ENCODE measurements at places on chromosomes 4 and X. TPM values are rescaled to one million over a fixed set of nuclear protein-coding genes. Genes with fewer than 3 reads are reported as not detected.

Gene NHS
- 0.54 TPM for total RNA-seq

Gene MSX1
- not detected for total RNA-seq

Gene DNAJB14
- 47.1 TPM for total RNA-seq

- no peaks in the 10 kb centered on the region for H3K27me3 ChIP-seq
- no peak for DNase-seq
- no peak overlapping the region for H3K27ac ChIP-seq
- no peaks in the 10 kb centered on the region for H3K36me3 ChIP-seq
- H3K4me1 ChIP-seq, result no peaks in the 10 kb centered on the region
These were observed 54.6 kb upstream of the HHIP start for GRCh38 chr4:144591401-144591800.

GRCh38 chr4:187128976-187129375 is 405.3 kb upstream of the FAT1 start:
- DNase-seq, result no peak
- no peaks in the 10 kb centered on the region for H3K27me3 ChIP-seq
- no peaks in the 10 kb centered on the region for H3K4me1 ChIP-seq
- H3K36me3 ChIP-seq, result no peaks in the 10 kb centered on the region
- no peak overlapping the region for H3K4me3 ChIP-seq

- H3K27ac ChIP-seq, result no peak overlapping the region
- H3K36me3 ChIP-seq, result no peaks in the 10 kb centered on the region
- no peak overlapping the region for H3K4me3 ChIP-seq
- no peak for DNase-seq
- peaks cover 9% of the 10 kb centered on the region for H3K27me3 ChIP-seq
- peaks cover 11% of the 10 kb centered on the region for H3K4me1 ChIP-seq
These were observed 40.9 kb upstream of the GYPA start for GRCh38 chr4:144181391-144181790.

Gene C4orf36
- not detected for total RNA-seq

GRCh38 chrX:132749406-132749805 is 209.0 kb downstream of the HS6ST2 start:
- no peak overlapping the region for H3K4me3 ChIP-seq
- no peak overlapping the region for H3K27ac ChIP-seq
- H3K36me3 ChIP-seq, result no peaks in the 10 kb centered on the region
- no peak for DNase-seq
- peaks cover 2% of the 10 kb centered on the region for H3K27me3 ChIP-seq
- peaks cover 19% of the 10 kb centered on the region for H3K4me1 ChIP-seq

- no peak for DNase-seq
- no peak overlapping the region for H3K27ac ChIP-seq
- H3K27me3 ChIP-seq, result no peaks in the 10 kb centered on the region
- H3K36me3 ChIP-seq, result no peaks in the 10 kb centered on the region
- no peaks in the 10 kb centered on the region for H3K4me1 ChIP-seq
- H3K4me3 ChIP-seq, result no peak overlapping the region
These were observed 30.4 kb downstream of the COX7B2 start for GRCh38 chr4:46878641-46879040.

- H3K36me3 ChIP-seq, result no peaks in the 10 kb centered on the region
- H3K4me3 ChIP-seq, result no peak overlapping the region
- no peak for DNase-seq
- H3K27me3 ChIP-seq, result peaks cover 2% of the 10 kb centered on the region
- no peaks in the 10 kb centered on the region for H3K4me1 ChIP-seq
- H3K27ac ChIP-seq, result no peak overlapping the region
These were observed 21.9 kb upstream of the RP2 start for GRCh38 chrX:46814966-46815365.

Gene OTC
- not detected for total RNA-seq

DNA sequence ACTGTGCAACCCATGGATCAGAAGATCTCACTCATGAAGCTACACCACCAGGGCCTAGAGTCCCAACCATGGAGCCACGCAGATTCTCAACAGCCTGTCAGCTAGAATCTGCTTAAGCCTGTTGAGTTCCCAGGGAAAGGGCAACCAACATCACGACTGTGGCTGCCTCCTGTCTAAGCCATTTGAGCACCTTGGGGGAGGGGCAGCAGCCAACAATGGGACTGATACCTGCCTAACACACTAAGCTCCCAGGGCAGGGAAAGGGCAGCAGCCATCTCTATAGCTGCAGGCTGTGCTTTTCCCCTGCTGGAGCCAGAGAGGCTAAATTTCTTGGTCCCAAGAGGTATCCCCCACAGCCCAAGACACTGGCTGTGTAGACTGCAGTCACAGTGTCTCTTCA is 96.5 kb upstream of the TCEAL2 start:
- H3K36me3 ChIP-seq, result no peaks in the 10 kb centered on the region
- no peak overlapping the region for H3K27ac ChIP-seq
- H3K4me1 ChIP-seq, result no peaks in the 10 kb centered on the region
- no peaks in the 10 kb centered on the region for H3K27me3 ChIP-seq
- no peak overlapping the region for H3K4me3 ChIP-seq
- no peak for DNase-seq

Gene EVC
- 0.69 TPM for total RNA-seq

- no peak overlapping the region for H3K27ac ChIP-seq
- H3K36me3 ChIP-seq, result no peaks in the 10 kb centered on the region
- no peaks in the 10 kb centered on the region for H3K4me1 ChIP-seq
- no peak overlapping the region for H3K4me3 ChIP-seq
These were observed 134.7 kb downstream of the DCLK2 start for GRCh38 chr4:150212927-150213326.

Gene TMEM154
- total RNA-seq, result 38.1 TPM

Gene NUDT10
- total RNA-seq, result 0.15 TPM

GRCh38 chrX:108312011-108312410 is 126.2 kb downstream of the COL4A6 start:
- H3K4me1 ChIP-seq, result no peaks in the 10 kb centered on the region
- H3K4me3 ChIP-seq, result no peak overlapping the region
- H3K27ac ChIP-seq, result no peak overlapping the region

- no peaks in the 10 kb centered on the region for H3K27me3 ChIP-seq
- H3K27ac ChIP-seq, result no peak overlapping the region
- no peak overlapping the region for H3K4me3 ChIP-seq
These were observed 182.5 kb upstream of the ARX start for GRCh38 chrX:25198253-25198652.

GRCh38 chr4:83108101-83108861 is 6.2 kb downstream of the PLAC8 start:
- H3K27me3 ChIP-seq, result no peaks in the 10 kb centered on the region
- H3K27ac ChIP-seq, result peak overlapping the region; percentile 92
- H3K36me3 ChIP-seq, result peaks cover 85% of the 10 kb centered on the region
- peaks cover 60% of the 10 kb centered on the region for H3K4me1 ChIP-seq
- peak; percentile 21 for DNase-seq

GRCh38 chr4:149927514-149927913 is 111.9 kb upstream of the IQCM start:
- H3K27ac ChIP-seq, result no peak overlapping the region
- no peaks in the 10 kb centered on the region for H3K4me1 ChIP-seq
- peaks cover 4% of the 10 kb centered on the region for H3K27me3 ChIP-seq
- no peak overlapping the region for H3K4me3 ChIP-seq
- no peaks in the 10 kb centered on the region for H3K36me3 ChIP-seq

Gene SYP
- total RNA-seq, result 2.5 TPM

DNA sequence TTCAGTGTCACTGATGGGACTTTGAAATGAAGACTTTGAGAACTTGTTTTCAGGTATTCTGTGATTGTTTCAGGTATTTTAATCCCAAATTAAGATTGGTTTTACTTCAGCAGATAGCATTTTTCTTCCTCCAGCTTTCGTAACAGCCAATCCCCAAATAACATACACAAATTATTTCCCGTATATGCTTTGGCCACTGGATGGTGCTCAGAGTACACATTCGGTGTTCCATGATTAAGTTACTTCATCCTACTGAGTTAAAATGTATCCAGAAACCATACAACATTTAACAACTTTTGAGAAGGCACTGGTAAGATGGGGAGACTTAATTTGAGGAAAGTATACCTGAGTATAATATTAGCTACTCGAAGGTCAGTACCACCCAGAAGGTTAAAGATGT is 233.4 kb upstream of the FAM47A start:
- H3K36me3 ChIP-seq, result no peaks in the 10 kb centered on the region
- no peak overlapping the region for H3K4me3 ChIP-seq
- H3K27ac ChIP-seq, result no peak overlapping the region
- H3K27me3 ChIP-seq, result no peaks in the 10 kb centered on the region

Gene TBC1D25
- total RNA-seq, result 20.4 TPM

Gene PLAC8
- 418 TPM for total RNA-seq

DNA sequence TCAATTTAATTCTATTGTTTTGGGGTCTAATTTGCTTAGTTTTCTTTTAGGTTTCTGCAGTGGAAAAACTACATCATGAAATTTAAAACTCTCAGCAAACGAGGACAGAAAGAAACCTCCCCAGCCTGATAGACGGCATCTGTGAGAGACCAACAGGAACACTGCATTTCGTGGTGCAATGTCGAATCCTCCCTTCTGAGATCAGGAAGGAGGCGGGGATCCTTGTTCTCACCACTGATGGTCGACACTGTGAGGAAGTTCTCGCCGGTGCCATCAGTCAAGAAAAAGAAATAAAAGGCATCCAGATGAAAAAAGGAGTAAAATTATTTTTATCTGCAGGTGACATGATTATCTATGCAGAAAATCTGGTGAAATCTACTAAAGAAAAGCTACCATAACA is 16.5 kb downstream of the GAK start:
- H3K4me3 ChIP-seq, result no peak overlapping the region
- H3K27ac ChIP-seq, result no peak overlapping the region

Gene F11
- not detected for total RNA-seq

GRCh38 chrX:131747173-131747572 is 203.3 kb downstream of the OR13H1 start:
- no peak overlapping the region for H3K27ac ChIP-seq
- no peaks in the 10 kb centered on the region for H3K27me3 ChIP-seq
- no peak overlapping the region for H3K4me3 ChIP-seq
- H3K4me1 ChIP-seq, result no peaks in the 10 kb centered on the region
- H3K36me3 ChIP-seq, result peaks cover 24% of the 10 kb centered on the region

DNA sequence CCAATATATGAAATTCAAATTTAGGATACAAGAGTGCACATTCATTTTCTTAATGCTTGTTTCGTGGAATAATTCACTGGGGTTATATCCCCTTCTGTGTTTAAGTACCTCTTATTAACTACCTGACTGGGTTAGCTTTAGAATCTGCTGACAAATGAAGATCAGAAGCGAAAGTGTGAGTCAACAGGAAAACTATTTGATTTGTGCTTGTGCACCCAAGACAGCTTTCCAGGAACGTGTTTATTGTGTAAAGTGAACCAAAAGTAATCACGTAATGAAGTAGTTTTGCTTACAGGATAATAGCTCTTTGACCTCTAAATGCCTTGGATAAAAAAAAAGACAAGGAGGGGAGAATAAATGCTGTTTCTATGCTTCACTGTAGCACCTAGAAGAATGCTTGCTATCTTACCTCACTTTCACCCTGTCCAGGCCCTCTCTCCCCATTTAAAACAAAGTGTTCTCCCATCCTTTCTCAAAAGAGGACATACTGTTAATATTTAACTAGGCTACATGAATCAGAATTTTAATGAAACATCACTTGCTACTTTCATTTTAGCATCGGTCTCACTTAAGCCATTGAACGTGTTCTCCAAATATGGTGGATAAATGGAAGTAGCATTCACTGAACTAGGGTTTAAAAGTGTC is 141.9 kb downstream of the THOC2 start:
- H3K4me3 ChIP-seq, result no peak overlapping the region
- no peak overlapping the region for H3K27ac ChIP-seq
- peaks cover 12% of the 10 kb centered on the region for H3K4me1 ChIP-seq
- H3K36me3 ChIP-seq, result no peaks in the 10 kb centered on the region
- H3K27me3 ChIP-seq, result peaks cover 1% of the 10 kb centered on the region

Gene SLC7A11
- 2.2 TPM for total RNA-seq

DNA sequence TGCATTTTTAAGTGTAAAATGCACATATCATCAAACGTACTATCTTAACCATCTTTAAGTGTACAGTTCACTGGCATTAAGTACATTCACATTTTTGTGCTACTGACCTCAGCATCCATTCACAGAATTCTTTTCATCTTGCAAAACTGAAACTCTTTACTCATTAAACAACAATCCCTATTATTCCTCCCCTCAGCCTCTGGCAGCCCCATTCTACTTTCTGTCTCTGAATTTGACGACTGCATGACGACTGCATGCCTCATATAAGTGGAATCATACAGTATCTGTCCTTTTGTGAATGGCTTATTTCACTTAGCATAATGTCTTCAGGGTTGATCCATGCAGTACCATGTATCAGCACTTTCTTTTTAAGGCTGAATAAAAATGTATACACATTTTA is 38.7 kb downstream of the CNKSR2 start:
- no peak for DNase-seq
- no peak overlapping the region for H3K27ac ChIP-seq
- H3K4me3 ChIP-seq, result no peak overlapping the region
- peaks cover 3% of the 10 kb centered on the region for H3K36me3 ChIP-seq
- no peaks in the 10 kb centered on the region for H3K27me3 ChIP-seq
- H3K4me1 ChIP-seq, result no peaks in the 10 kb centered on the region

DNA sequence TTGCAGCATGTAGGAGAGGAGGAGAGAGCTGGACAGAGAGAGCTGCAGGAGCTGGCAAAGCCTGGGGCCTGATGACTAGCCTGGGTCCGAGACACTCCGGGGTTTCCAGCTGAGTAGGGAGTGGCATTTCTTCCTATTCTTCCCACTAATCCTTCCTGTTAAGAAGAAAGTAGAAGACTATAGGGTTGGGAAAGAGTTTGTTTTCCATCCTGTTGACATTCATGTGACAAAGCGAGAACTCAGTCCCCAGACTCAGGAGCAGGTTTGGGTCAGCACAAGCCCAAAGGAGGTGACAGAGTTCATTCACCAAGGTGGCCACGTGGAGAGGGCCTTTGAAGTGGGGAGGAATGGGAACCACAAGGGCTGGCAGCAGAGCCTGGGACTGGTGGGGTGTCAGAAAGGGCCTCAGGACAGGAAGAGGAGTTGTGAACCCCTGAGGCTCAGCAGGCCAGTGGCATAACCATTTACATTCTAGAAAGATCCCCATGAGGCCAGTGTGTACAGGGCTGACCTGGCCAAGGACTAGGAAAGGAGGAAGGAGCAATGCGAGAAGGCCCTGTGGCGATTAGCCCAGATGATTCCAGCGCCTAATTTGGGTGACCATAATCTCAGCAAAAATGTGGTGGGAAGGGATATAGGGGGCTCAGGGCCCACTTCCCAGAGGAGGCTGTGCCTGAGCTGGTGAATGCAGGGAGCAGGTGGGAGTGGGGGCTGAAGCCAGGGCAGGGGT is 3.3 kb upstream of the HAUS3 start:
- no peak overlapping the region for H3K4me3 ChIP-seq
- H3K27ac ChIP-seq, result peak overlapping the region; percentile 34
- peaks cover 30% of the 10 kb centered on the region for H3K4me1 ChIP-seq
- H3K36me3 ChIP-seq, result peaks cover 8% of the 10 kb centered on the region
- H3K27me3 ChIP-seq, result no peaks in the 10 kb centered on the region

DNA sequence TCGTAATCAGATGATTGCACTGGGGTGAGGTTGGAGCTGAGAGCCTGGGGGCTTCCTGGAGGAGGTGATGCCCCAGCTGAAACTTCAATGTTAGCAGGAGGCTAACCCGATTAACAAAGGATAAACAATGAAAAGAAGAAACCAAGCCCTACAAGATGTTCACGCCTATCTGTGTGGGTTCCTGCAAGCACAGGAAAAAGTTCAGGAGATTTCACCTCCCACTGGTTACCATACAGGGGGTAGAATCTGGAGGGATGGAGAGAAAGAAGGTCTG is 27.5 kb downstream of the JAKMIP1 start:
- no peak for DNase-seq
- H3K27me3 ChIP-seq, result no peaks in the 10 kb centered on the region
- H3K4me3 ChIP-seq, result peak overlapping the region; percentile 40
- H3K4me1 ChIP-seq, result peaks cover 57% of the 10 kb centered on the region
- peaks cover 51% of the 10 kb centered on the region for H3K36me3 ChIP-seq

Data from activated CD4-positive, alpha-beta T cell treated with anti-CD3 and anti-CD28 coated beads, Interleukin-2, amount 10 ng/mL, durations not matched to agents 7 days and 5 days (primary cell).